ENCODE measurements at places on chromosomes 3 and 15. TPM values are rescaled to one million over a fixed set of nuclear protein-coding genes. Genes with fewer than 3 reads are reported as not detected.

Gene LINGO1
- total RNA-seq: not detected

Gene GOLIM4
- total RNA-seq: 71.2 TPM

Gene GOLGA8G
- not detected for total RNA-seq

Gene PCNP
- 87.5 TPM for total RNA-seq

Gene PDZRN3
- total RNA-seq: 17.0 TPM

Gene GOLGA6A
- not detected for total RNA-seq

Gene PIGZ
- under 0.01 TPM for total RNA-seq

Gene TYRO3
- 10.6 TPM for total RNA-seq

Gene CHST14
- 3.8 TPM for total RNA-seq

Gene ITIH3
- total RNA-seq: 1.1 TPM

Gene GOLGA8K
- total RNA-seq: not detected

Gene GOLGA8J
- not detected for total RNA-seq

Gene DUOX2
- total RNA-seq: not detected

Gene KATNBL1
- total RNA-seq: 50.5 TPM

Data from IMR-90 (cell line).